Calu3 (cell line): ENCODE measurements at places on chromosomes 12 and 14.

DNA sequence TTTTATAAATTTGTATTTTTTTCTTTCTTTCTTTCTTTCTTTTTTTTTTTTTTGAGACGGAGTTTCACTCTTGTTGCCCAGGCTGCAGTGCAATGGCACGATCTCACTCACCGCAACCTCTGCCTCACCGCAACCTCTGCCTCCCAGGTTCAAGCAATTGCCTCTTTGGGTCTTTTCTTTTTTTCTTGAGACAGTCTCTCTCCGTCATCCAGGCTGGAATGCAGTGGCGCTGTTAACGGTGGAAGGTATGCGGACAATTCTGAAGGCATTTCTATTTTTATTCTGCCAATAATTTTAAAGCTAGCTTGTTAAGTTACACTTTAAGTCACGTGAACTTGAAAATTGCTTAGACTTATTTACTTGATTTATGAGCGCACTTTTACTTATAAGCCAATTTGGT, 8.8 kb upstream of the PHC1 start:
- DNase-seq, result no peak

DNA sequence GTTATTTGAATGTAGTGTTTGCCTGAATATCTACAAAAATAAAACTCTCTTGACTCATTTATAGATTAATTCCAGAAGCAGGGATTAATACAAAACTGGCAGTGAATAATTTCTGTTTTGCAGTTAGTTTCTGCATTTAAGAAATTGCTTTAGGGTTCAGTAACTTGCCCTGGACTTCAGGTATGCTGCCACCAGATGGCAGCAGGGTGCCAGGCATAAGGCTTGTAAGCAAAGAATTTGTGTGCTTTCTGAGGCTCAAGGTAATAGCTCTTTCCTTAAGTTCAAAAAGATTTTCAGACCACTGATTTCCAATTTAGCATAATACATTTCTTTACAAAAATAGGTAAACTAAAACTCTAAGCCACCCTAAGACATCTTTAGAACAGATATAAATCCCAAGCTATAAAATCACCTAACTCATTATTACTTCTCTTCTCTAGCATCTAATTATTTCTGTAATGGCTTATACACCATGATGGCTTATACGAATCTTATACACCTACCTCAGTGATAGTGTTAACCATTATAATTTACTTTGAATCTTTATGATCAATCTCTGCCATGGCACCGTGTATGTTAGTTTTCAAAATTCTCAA, 398.3 kb downstream of the APAF1 start:
- DNase-seq, result peak; percentile 74

- DNase-seq, result no peak
Measured at GRCh38 chr14:91745344-91745743, 13.5 kb upstream of the CATSPERB start.

- no peak for DNase-seq
Measured at GRCh38 chr12:42270596-42270995, 32.5 kb upstream of the YAF2 start.

DNA sequence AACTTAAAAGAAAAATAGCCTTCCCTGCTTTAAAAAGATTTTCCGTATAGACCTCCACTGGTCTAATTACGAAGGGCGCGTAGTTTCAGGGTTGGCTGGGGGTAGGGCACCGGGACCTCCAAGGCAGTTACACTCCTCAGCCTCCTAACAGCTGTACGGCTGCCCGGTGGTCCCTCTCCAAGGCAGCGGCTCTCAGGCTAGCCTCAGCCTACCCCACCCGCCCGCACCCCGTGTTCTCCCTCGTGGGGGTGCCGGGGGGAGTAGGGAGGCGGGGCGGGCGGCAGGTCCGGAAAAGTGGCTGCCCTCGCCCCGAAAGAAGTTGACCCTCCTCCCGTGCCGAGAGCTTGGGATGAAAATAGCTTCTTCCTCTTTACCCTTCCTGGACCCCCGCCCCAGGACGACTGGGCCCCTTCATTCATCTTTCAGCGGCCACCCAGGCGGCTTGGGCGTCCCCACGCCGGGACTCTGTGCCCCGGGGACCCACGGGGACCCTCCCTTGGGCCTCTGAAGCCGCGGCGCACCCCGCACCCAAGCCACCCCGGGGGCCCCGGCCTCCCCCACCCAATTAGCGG, 991 bp upstream of the RCOR1 start:
- DNase-seq, result peak; percentile 25

DNA sequence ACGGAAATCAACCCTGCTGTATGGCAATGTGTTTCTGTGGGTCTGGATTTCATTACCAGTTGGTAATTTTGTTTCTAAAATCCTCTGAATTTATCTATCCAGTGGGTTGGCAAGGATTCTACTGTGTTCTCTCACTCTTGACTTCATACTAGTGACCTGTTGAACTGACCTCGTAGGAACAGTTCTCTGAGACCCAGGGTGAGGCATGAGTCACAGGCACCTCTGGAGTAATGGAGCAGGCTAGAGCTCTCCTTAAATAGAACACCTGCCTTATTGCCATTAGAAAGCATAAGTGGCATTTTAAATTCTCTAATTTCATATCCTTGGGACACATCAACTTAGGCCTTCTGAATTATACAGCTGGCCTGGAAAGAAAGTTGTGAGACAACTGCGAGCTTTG, 258.3 kb upstream of the NAV3 start:
- DNase-seq, result no peak

GRCh38 chr14:55303125-55303499, 31.9 kb downstream of the FBXO34 start:
- no peak for DNase-seq

DNA sequence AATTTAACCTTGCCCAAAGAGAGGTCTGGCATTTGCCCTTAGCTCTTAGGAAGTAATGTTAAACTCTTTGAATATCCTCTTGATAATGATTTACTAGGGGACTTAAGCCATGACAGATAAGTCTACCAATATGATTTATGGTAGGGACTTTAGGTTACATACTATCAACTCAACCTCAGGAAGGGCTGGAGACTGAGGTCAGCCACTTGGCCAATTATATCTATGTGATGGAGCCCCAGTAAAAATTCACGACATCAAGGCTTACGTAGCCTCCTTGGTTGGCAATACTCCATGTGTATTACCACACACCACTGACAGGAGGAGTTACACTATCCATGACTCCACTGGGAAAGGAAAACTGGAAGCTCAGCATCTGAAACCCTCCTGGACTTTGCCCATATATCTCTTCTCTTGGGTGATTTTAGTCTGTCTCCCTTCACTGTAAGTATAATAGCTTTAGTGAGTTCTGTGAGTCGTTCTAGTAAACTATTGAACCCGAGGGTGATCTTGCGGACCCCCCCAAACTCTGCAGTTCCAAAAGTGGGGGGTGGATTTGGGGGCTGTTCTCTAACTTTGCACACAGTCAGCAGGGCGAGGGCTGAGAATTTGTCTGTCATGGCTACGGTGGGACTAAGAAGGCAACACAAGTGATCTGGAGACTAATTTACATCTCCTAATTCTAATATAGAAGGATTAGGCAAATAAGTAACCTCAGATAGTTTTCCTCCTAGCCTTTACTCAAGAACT, 62.3 kb downstream of the R3HDM2 start:
- DNase-seq, result peak; percentile 8

- no peak for DNase-seq
Measured at GRCh38 chr12:21642707-21643389, 14.8 kb downstream of the LDHB start.

DNA sequence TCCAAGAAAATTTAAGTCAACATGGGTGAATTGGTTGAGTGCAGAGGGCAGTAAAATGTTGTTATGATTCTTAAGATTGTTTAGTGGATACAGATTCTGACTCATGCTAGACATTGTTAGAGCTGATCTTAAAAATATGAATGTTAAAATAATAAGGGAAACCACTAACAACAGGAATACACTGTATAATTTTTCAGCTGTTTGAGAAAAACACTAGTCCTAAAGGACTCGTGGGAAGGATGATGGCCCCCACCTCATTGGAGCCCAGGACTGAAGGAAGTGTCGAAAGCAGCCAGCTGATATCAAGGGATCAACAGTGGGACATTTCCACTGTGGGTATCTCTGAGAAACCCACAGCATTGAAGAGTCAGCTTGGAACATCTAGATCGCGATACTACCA, 82.9 kb upstream of the SCAF11 start:
- no peak for DNase-seq

DNA sequence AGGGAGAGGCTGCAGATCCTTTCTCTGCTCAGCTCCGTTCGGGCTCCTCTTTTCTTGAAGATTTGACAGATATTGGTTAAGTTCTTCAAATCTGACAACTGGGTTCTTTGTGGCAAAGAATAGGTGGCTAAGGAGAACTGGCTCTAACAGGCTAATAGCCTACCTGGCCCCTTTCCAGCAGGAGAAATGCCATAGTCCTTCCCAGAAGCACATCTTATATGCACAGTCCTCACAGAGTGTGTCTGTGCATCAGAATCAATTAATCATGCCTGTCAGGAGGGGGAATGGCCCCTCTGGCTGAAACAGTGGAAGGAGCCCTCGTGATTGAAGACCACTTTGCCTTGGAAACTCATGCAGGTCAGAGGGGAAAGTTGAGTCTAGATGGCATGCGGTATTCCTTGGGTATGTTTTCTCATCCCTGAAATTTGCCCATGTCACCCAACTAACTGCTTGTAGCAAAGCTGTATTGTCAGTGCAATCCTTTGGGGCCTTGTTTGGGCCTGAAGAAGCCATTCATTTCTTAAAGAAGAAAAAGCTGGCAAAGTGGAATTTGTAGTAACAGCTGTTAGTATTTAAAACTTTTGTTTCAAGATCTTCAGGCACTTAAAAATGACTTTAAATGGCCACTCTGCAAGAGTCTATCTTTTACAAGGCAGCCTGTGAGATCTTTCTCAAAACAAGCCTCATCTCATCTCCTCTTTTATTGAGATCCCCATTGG, 251.5 kb downstream of the ZFP36L1 start:
- no peak for DNase-seq

- DNase-seq, result no peak
Measured at GRCh38 chr14:53692451-53692850, 264.2 kb downstream of the BMP4 start.

DNA sequence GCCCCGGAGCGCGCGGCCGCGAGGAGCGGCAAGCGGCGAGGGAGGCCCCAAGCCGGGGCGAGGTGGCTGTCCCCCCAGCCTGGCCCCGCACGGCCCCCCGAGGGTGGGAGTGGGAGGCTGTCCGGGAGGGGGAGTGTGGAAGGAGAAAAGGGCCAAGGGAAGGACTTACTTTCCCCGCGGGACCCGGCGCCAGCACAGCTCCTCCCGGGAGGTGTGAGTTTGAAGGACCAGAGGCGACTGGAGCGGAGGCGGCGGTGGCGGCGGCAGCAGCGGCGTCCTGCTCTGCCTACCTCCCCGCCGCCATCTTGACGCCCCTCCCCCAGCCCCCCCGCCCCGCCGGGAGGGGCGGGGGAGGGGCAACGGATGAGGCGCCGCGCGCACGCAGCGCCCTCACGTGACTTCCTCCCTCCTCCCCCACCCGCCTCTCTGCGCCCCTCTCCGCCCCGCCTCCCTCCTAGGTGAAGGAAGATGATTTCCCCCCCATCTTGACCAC, at the start of gene SBNO1:
Gene SBNO1, minus strand, starts transcription at position 316 of the 493 bp plus-strand sequence. CDS start 14,406 bp downstream, outside the sequence.
- peak; percentile 90 for DNase-seq

GRCh38 chr12:19120795-19121194, 8.7 kb upstream of the PLEKHA5 start:
- no peak for DNase-seq

DNA sequence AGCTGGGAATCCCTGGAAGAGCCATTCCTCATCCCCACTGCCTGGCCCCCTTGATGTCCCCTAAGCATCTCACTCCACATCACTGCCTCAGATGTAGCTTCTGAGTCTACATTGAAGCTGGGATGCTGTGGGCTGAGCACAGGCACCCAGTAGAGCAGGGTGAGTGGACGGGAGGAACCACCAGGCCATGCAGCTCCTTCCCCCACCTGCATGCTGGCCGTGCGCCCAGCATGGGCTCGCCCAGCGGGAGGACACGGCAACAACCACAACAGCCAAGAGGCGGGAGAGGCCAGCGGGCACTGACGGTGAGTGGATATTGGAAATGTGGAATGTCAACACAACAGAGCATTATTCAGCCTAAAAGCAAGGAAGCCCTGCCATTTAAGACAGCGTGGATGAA, 310.9 kb downstream of the ADGRD1 start:
- peak; percentile 51 for DNase-seq

- DNase-seq, result no peak
Measured at GRCh38 chr14:104553166-104554087, 26.1 kb upstream of the C14orf180 start.

GRCh38 chr14:63867933-63868921, 15.4 kb downstream of the SYNE2 start:
- no peak for DNase-seq

DNA sequence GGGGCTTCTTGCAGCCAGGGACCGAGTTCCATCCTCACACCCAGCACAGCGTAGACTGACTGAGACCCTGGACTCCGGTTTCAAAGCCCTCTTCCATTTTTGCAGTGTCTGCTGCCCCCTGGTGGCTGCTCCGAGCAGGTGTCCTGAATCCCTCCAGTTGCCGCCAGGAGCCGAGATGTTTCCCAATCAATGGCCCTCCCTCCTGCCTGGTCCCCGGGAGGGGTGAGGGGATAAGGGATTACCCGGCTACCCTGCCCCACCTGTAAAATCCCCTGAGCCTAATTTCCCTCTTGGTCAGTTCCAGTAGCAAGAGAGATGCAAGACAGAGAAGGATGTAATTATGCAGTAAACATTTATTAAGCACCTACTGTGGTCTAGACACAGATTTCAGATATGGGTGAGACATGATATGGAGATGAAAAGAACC, 55.0 kb downstream of the PHETA1 start:
- DNase-seq, result peak; percentile 88

DNA sequence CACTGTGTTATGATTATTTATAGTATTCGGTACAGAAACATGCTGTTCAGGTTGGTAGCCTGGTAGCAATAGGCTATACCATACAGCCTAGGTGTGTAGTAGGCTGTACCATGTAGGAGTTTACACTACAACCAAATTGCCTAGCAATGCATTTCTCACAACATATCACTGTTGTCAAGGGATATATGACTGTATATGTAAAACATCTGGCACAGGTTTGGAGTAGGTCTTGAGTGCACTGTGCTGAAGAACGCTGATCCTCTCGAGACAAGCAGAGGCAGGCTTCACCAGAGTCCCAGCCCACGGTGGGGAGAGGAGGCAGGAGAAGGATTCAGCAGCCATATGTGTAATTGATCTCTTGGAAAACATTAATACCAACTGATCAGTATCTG, 15.0 kb upstream of the TBX5 start:
- DNase-seq, result no peak

GRCh38 chr12:121139286-121139685, 6.6 kb downstream of the P2RX7 start:
- no peak for DNase-seq

DNA sequence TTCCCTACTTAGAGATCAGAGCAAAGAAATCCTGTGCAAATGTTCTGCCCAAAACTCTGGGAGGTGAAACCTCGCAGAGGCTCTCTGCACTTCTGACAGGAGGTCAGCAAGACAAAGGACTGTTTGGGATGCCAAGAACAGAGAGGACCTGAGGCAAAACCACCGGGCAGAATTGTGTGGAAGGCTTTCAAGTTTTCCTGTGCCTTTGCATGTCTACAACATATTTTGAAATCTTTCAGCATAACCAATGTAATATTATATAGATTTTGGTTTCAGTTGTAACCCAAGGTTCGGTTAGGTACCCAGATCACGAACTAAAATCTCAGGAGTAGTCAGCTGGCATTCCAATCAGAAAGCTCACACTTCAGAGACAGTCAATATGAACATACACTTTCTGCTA, 99.4 kb upstream of the PLEKHA5 start:
- DNase-seq, result no peak
